ENCODE measurements at places on chromosomes 6 and 20.
A peak's percentile ranks its signal among the peaks of the same experiment; 100 is the strongest.

- no peak for DNase-seq
Measured at GRCh38 chr20:3242172-3242692, 3.2 kb upstream of the SLC4A11 start.

DNA sequence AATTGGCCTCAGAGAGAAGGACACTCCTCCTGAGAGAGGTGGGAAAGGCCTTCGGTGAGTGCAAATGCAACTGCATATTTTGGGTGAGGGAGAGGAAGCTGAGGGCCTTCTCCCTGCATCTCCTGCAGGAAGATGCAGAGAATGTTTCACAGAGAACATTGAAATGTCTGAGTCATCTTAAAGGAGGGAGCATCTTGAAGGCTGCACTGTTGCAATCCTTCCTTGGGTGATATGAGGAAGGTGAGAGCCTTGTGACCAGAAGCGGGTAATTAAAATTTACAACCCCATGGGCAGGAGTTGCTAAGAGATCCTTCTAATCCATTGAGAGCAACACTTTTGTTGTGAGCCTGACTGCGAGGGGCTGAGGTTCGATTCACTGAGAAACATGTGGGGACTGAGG lies 375.7 kb upstream of the MARCKS start:
- no peak for DNase-seq

DNA sequence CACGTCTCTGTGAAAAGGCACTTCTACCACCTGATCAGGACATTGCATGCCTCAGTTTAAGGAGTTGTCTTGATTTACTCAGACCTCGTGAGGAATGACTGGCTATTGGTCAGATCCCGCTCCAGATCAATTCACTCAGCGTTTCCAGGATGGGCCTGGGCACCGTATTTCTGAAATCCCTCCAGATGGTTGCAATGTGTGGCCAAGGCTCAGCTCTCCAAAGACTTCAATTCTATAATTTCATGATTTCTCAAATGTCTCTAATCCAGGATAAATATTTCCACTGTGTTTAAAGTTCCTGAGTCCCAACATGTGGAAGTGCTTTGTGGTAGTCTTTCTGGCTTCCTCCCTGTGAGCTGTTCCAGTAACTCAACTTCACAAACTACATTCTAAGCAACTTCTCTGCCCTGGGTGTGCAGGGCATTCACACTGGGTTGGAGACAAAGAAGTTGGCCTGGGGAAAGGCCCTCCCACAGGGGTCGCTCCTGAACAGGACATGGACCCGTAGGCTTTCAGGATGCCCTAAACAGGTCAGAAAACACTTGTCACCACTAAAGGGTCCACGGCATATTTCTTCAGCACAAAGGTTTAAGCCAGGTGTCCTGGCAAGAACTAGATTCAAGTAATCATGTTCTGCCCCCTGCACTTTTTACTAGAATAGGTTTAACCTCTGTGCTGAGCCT lies 212.1 kb downstream of the WDR27 start:
- no peak for DNase-seq

- no peak for DNase-seq
Measured at GRCh38 chr6:119078376-119079282, at the start of gene FAM184A. Gene FAM184A, minus strand, starts transcription at chr6:119078664. Its CDS starts 365 bp downstream, at chr6:119078299.

GRCh38 chr6:17583811-17584210 lies 16.3 kb upstream of the FAM8A1 start:
- DNase-seq = no peak

DNA sequence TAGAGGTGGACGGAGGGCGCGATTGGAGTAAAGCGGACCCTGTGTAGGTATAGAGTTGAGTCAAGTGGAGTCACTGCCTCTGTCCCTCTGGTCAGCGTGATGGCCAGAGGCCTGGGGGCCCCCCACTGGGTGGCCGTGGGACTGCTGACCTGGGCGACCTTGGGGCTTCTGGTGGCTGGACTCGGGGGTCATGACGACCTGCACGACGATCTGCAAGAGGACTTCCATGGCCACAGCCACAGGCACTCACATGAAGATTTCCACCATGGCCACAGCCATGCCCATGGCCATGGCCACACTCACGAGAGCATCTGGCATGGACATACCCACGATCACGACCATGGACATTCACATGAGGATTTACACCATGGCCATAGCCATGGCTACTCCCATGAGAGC lies 479 bp downstream of the SLC39A7 start:
- DNase-seq = no peak

DNA sequence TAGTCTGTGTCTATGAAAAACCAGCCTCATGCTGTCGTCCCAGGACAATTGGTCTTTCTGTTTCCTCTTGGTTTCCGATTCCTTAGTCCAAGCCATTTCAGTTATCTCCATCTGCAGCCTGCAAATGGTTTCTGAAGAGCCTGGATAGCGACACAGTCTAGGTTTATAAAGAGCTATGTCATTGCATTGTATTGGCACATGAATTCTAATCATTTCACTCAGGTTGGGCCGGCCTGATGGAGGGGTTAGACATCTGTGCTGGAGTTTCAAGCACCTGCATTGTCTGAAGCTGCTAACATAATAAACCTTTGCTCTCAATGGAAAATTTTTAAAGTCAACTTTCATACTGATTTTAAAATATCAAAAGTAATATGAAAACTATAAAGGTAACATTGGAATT lies 232.6 kb upstream of the MAP3K7 start:
- DNase-seq = no peak

- DNase-seq = no peak
Measured at GRCh38 chr6:25290306-25291060, 11.3 kb downstream of the CARMIL1 start.

- no peak for DNase-seq
Measured at GRCh38 chr6:162373192-162373591, 354.4 kb downstream of the PRKN start.

GRCh38 chr20:25402583-25402982 lies 4.9 kb upstream of the GINS1 start:
- no peak for DNase-seq

- peak; percentile 33 for DNase-seq
Measured at GRCh38 chr6:46098678-46099077, 31.1 kb upstream of the ENPP4 start.

GRCh38 chr20:60286764-60287163 lies 328.5 kb downstream of the CDH26 start:
- no peak for DNase-seq

DNA sequence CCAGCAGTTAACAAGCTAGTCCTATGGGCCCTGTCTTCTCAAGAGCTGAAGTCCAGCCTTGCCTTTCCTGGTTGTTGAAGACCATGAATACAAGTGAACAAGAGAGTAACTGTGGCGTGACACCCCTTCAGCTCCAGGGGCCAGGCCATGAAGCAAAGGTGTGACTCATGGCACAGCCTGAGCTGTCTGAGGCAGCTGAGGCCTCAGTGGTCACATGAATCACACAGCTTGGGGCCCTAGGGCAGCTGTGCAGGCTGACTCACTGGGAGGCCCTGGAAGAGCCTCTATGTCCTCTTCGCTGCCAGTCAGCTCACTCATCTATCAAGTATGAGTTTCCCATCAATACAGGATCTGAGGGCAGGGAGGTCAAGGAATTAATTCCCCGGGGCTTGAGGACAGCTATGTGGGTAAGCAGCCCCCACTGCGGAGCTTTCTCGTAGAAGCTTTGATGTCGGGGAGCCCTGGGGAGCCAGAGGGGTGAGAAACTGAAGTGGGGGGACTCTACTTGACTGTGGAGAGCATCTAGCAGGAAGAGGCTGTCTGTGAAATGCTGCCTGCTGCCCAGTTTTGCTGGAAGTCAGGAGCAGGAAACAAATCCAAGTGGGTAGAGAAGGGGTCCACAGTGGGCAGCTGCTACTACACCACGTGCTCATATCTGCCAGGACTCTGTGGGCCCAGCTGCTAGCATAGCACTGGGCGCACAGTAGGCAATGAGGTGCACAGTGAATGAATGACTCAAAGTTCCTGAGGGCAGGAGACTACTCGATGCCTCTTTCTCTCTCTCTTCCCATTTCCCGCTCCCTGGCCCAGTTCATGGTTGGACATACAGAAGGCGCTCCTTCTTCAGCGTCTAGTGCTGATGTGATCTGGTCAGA lies 13.7 kb upstream of the FAM83C start:
- no peak for DNase-seq

- no peak for DNase-seq
Measured at GRCh38 chr20:47362361-47363219, 6.1 kb upstream of the ZMYND8 start.

DNA sequence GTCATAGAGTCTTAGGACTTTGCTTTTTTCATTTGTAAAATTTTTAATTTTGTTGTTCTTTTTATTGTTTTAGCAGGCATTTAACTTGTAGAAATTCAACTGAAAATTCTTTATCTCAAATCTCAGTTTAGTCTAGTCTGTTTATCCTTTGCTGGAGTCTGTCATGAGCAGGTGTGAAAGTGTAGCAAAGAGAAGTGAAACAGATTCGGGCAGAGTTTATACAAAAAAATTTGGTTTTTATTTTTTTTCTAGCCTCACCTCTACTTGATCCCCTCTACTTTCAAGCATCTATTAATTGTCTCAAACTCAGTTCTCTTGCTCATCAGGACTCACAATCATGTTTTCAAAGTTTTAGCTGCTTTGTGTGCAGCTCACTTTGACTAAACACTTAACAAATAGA lies 655.2 kb downstream of the HDGFL1 start:
- no peak for DNase-seq

DNA sequence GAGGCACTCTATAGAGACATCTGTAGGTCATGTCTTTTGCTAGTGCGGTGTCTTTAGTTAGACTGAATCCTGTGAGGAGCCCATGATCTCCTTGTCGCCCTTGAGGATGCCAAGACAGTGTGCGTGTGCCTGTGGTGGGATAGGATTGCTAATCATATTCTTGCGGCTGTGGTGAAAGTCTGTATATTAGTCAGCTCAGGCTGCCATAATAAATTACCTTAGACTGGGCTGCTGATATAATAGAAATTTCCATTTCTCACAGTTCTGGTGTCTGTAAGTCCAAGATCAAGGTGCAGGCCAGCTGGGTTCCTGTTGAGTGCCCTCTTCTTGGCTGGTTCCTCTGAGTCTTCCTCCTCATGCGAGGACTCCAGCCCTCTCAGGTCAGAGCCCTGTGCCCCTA lies 141.2 kb downstream of the JARID2 start:
- DNase-seq = no peak

GRCh38 chr6:170018936-170019817 lies 267.8 kb downstream of the ERMARD start:
- no peak for DNase-seq

DNA sequence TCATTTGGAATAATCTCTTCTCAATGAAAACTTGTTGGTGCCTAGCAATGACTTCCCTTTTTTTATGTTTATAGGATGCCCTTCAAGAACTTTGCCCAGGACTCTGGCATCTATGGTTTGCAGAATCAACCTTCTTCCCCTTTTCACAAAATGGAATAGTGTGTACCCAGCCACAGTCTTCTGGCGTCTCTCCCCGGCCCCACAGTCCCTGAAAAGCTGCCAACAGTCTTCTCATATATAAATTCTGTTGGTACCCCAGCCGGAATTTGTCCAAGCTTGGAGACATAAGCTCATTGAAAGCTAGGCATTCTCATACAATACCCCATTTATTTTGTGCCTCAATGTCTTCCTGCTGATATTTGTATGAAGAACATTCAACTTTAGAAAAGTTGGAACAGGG lies 26.4 kb upstream of the MCM3 start:
- DNase-seq = no peak

GRCh38 chr6:10418862-10419748 lies 4.2 kb upstream of the TFAP2A start:
- no peak for DNase-seq

GRCh38 chr6:85135376-85136094 lies 314.3 kb upstream of the NT5E start:
- no peak for DNase-seq

DNA sequence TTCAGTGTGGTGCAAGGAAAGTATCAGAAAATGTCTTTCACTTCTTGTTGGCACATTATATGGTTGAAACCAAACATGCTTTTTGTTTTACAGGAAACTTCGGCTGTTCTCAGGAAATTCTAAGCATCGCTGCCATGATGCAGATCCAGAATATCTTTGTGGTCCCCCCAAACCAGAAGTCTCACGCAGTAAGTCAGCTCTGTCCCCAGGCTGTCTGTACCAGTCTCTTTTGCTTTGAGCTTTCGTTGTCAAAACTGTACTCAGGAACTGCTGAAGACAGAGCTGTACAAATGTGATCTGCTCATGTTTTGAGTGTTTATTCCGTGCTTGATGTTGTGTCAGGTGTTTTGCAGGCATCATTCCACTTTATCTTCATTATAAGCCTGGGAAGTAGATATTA lies 59.6 kb downstream of the DHX35 start:
- DNase-seq = no peak

- DNase-seq = no peak
Measured at GRCh38 chr20:1424336-1424735, 31.5 kb upstream of the FKBP1A start.

GRCh38 chr6:31007694-31008093 lies 2.6 kb upstream of the MUC22 start:
- no peak for DNase-seq

- no peak for DNase-seq
Measured at GRCh38 chr20:21521596-21522480, 8.0 kb upstream of the NKX2-2 start.

DNA sequence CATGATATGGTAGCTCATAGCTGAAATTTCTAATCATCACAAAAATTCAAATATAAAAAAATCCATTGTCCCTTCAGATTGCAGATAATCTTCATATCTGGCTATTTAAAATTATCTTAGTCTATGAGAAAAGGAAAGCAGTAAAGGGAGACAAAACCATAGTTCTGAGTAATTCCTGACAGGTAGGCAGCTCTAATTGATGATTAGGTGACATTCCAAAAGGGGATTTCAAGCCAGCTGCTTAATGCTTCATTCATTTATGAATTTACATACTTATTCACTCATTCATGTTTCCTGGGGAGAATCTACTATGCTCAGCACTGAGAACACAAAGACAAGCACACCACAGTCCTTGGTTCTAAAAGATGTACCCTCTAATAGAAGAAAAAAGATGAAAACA lies 437.1 kb downstream of the COL12A1 start:
- no peak for DNase-seq

- no peak for DNase-seq
Measured at GRCh38 chr6:162056745-162057144, 670.8 kb downstream of the PRKN start.

DNA sequence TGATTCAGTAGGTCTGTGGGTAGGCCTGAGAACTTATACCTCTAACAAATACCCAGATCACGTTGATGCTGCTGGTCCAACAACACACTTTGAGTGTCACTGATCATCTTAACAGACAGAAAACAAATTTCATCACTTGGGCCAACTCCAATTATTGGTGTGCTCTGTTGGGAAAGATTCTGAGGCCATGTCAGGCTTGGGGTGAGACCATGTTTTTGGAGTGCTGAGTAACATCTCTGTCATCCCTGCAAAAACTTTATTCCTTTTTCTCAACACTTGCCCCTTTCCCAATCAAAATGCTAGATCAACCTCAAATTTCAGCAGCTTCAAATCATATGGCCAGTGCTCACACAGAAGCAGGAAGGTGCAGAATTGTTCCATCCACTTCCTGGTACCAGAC lies 108.8 kb upstream of the TENT5A start:
- DNase-seq = no peak
